ENCODE measurements at places on chromosomes 12 and 14.

DNA sequence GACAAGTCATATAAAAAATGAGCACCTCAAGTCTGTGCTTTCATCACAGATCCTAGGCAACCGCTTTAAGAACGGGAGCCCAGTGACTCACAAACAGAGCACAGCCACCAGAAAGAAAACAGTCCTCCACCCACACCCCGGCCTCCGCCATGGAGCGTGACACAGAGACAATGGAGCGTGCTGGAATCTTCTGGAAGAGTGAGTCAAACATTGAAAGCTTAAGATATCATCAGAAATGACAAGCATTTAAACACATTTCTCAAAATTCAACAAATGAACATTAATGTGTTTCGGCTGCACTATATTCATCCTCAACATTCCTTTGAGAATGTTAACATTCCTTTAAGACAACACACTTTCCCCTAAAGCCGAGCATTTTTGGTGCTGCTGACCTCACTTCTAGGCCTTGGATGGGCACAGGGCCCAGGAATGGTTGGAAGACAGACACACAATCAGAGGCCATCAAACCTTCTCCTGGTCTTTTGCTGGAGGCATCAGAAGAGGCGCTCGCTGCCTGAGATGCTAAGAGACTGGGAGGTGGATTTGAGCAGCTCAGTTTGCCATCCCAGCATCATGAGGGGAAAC lies 23.6 kb upstream of the TMEM132D start:
- no peak for DNase-seq

DNA sequence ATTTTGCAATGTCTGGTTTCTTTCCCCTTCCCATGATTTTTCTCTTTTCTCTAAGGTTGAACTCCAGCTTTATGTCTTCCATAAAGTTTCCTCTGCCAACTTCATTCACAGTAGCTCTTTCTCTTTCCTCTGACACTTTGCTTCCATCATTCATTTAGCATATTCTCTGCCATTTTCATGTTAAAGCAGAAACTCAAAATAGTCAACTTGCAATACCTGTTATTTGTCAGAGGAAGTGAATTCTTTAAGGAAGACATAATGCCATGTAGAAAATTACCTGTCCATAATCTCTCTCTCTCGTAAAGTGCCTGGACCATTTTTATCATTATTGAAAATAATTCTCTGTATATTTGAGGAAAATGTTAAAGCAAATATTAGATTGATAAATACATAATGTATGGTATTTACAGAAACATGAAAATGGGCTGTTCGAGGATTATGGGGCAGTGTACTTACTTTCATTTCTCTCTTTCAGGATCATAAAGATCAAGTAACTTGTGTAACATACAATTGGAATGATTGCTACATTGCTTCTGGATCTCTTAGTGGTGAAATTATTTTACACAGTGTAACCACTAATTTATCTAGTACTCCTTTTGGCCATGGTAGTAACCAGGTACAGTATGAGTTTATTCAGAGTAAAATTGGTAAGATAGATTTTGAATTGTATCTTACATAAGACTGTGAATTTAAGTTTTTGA lies 12.6 kb downstream of the NEDD1 start:
- DNase-seq = no peak

DNA sequence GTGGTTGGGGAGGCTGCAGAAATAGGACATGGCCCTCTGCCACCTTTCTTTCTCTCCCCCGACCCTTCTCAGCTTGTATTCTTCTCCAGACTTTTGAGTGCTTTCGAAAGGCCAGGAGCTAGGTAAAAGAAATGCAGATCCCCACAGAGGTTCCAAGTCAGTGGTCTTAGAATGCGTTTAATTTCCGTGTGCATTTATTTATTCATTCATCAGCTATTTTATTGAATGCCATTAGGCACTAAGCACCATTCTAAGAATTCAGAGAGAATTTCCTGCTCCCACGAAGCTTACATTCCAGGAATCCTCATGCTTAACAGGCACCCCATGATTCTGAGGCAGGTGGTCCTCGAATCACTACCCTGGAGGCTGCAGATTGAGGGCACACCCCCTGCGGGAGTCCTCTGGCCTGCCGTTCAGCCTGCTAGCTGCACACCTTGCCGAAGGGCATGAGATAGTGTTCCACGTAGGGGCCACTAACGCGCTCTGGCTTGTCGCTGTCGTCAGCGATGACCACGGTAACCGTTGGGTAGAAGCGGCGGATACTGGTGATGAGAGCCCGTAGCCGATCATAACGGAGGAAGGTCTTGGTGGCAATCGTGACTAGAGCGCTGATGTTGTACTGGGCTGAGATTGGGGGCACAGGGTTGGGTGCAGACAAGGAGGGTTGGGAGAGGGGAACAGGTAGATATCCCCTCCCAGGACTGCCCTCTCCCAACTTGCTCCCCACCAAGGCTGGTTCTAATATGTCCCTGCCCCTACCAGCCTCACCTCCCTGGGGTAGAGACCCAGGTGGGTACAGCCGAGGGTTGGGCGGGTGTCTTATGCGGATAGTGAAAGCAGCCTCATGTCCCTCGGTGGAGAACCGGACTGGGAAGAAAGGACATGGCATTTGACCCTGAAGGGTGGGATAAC lies 4.5 kb downstream of the B4GALNT1 start:
- no peak for DNase-seq

- DNase-seq = no peak
Measured at GRCh38 chr12:24127919-24128721, 178.7 kb upstream of the SOX5 start.

GRCh38 chr12:111150360-111150759 lies 218.5 kb downstream of the PHETA1 start:
- DNase-seq = no peak

GRCh38 chr12:91185421-91185820 lies 2.8 kb upstream of the DCN start:
- no peak for DNase-seq

Measured in Peyer's patch (tissue), 4 donors.